CMK (cell line): ENCODE measurements at places on chromosomes 5 and 9.

DNA sequence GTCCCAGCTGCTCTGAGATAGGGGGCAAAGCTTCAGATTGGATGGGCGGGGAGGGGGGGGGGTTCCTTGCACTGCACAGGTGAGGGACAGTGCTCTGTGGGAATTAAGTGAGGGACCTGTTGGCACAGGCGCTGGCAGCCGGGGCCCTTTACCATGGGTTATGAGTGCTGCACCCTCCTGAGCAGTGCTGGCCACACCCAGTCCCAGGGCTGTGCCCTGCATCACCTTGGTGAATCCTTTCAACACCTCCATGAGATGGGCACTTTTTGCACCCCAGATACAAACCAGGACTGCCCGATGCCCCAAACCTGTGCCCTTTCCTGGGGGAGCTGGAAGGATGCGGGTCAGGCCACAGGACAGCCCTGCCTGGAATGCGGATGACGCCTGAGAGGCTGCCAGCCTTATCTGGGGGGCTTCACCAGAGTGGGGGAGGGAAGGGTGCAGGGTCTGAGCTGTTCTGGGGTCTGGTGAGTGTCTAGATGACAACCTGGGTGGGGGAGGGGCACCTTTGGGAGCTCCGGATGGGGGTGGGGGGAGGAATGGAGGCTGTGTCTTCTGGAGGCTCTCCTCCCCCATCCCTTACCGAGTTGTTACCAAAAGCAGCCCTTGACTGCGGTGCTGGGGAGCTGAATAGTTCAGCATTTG, 5.2 kb downstream of the CRB2 start:
- DNase-seq = no peak

DNA sequence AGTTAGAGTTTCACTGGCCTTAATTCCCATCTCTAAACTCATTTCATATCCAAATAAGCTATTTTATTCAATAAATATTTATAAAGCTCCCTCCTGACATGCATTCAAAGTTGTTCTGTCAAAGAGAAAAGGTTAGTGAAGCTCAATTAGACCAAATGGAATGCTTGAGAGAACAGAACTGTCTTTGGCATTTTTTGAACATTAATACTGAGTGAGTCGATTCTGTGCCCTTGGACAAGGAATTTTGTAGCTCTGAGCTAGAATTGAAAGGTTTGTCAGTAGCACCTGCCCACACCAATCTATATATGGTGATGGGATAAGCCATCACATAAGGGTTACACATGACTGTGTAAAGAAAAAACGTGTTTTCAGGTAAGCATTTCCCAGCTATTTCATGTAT, 631.2 kb upstream of the CCNG1 start:
- DNase-seq = no peak

DNA sequence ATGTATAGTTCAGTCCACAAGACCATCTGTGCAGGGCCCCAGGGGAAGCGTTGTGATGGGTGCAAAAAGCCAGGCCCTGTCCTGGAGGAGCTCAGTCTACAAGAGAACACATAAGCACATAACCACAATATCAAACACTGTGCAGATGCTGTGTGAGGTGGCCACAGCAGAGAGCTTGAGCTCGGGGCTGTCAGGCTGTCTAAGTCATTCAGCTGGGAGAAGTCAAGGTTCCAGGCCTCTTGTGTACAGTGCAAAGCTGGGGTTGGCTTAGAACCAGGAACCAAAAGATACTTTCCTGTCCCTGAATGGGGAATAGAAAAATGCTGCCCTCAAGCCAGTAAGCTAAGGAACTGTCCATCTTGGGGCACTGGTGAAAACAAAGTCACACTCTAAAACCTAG, 75.0 kb downstream of the PRDM6 start:
- DNase-seq = no peak

DNA sequence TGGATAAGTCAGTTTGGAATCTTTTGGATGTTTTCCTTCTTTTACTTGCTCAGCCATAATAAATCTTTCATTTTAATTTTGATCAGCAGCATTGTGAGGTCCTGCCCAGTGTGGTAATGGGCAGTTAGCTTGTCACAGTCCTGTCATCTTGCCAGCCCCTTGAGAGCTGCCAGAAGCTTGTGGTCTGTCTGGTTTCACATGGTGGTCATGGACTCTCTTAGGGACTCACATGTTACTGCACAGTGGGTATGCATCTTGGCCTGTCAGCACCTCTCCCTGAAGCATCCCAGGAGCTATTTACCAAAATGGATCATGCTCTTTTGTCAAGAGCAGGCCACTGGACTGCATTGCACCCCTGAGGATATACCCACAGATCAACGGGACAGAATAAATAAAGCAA, 60.3 kb downstream of the DAPK1 start:
- no peak for DNase-seq

DNA sequence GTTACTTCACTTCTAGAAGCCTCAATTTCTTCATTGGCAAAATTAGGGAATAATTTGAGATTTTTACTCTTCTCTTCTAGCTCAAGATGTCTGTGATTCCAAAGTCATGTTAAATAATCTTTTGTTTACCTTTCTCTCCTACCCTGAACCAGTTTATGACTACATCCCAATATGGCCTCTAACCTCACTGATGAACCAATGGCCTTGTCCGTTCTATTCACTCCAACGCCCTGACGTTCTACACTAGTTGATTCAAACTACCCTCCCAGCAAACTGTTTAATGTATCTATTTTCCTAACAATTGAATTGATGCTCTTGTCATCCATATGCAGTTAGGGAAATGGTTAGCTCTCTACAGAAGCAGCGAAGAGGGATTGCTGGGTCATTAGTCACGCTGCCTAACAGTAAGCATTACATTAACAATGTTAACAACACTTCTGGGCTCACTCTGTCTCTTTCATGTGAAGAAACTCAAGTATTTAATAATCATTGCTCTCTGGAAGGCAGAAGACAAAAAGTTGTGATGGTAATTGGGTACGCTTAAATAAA, 38.0 kb downstream of the RAPGEF1 start:
- no peak for DNase-seq

DNA sequence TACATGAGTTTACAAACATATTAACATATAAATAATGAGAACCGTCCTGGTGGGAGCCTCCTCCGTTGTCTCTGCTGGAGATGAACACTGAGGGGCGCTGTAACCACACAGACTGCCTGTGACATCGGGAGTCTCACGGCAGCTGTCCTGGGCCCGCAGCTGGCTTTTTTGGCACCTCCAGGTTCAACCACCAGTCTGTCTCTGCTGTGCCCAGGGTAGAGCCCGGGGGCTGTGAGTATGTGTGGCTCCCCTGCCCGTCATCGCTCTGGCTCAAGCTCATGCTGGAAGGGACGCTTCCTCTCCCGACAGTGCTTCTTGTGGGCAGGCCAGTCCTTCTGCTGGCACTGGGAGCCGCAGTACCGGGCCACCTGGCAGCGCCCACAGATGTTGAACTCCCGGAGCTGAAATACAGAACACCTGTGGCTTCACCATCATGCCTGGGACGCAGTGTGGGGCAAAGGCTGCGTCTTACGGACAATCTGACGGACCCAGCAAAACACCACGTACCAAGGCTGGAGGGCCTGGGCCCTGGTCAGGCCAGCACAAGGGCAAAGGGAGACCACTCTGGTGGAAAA, 3.6 kb upstream of the DPH7 start:
- DNase-seq = no peak

GRCh38 chr5:118302786-118303185, 685.6 kb downstream of the DTWD2 start:
- no peak for DNase-seq

- DNase-seq = no peak
Measured at GRCh38 chr9:131641618-131642495, 96.5 kb downstream of the PRRT1B start.

GRCh38 chr9:97994703-97995102, 11.6 kb downstream of the ANP32B start:
- no peak for DNase-seq

GRCh38 chr9:124707666-124708065, 63.4 kb downstream of the NR6A1 start:
- DNase-seq = no peak

- DNase-seq = no peak
Measured at GRCh38 chr5:113127021-113127420, 150.4 kb downstream of the DCP2 start.

GRCh38 chr5:111310711-111311620, 86.8 kb downstream of the CAMK4 start:
- no peak for DNase-seq

DNA sequence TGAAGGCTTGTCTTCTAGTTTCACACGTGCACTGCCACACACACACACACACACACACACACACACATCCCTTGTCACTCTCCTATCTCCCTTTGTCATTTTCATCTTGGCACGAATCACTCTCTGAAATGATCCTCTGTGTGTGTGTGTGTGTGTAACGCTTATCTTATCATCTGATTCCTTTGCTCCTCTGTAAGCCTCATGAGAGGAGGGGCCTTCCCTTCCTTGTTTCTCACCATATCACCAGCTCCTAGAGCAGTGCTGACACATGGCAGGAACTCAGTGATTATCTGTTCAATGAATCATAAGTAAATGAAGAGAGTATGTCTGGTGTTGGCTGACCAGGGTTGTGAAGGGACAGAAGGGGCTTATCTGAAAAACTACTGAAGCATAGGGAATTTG, 53.3 kb downstream of the PDE4D start:
- no peak for DNase-seq

GRCh38 chr5:23332650-23333251, 174.7 kb upstream of the PRDM9 start:
- DNase-seq = no peak

DNA sequence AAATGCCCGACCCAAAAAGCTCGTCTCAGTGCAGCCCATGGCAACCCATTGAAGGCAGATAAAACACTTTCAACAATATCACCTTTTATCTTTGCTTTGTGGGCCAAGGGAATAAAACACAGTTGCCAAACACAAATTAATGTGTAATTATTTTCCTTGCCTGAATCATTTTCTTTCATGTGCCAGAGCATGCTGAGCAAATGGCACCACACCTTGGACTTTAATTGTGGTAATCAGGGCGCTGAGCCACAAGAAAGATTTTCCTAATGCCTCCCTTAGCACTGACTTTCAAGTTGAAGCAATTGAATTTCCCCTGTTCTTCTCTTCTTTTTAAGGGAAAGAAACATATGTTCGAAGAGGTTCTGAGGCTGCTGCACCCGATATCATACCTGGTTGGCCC, 297.1 kb upstream of the MSX2 start:
- DNase-seq = no peak

- DNase-seq = no peak
Measured at GRCh38 chr5:42919600-42919999, 107.9 kb upstream of the SELENOP start.

DNA sequence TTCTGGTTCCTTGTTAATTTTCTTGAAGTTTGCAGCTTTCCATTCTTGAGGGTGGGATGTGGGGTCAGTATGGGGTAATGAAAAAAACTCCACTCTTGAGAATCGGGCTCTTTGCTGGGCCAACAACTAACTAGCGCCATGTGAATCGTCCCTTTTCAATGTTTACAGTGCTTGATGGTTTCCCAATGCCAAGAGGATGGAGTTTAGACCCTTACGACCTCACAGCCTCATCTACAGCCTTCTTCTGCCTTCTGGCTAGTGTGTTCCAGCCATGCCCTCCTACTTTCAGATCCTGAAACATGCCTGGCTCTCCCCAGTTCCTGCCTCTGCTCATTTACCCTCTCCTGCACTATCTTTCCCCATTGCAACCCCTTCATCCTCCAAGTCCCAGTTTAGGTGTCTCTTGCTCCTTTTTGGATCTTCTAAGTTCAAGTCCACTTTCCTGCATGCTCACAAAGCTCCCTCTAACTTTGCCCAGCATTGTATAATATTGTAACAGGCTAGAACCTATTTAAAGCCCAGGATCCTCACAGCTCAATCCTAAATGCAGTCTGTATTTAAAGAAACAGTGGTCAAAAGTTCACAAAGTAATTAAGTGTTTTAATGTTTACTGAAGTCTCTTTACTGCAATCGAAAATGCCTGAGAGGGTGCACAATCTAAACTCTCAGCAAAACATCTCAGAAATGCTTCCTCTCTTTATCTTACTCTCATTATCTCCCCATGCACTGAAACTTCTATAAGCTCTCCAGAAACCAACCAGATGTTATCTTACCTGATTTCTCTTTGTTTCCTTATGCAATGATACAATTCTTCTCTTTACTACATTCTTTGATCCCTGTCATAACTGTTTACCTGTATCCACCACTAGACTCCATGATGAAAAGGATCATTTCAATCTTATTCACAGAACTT, 20.6 kb upstream of the CAST start:
- no peak for DNase-seq

- no peak for DNase-seq
Measured at GRCh38 chr9:137952976-137953666, 75.5 kb downstream of the CACNA1B start.

- no peak for DNase-seq
Measured at GRCh38 chr5:1815071-1815786, 14.0 kb downstream of the NDUFS6 start.

DNA sequence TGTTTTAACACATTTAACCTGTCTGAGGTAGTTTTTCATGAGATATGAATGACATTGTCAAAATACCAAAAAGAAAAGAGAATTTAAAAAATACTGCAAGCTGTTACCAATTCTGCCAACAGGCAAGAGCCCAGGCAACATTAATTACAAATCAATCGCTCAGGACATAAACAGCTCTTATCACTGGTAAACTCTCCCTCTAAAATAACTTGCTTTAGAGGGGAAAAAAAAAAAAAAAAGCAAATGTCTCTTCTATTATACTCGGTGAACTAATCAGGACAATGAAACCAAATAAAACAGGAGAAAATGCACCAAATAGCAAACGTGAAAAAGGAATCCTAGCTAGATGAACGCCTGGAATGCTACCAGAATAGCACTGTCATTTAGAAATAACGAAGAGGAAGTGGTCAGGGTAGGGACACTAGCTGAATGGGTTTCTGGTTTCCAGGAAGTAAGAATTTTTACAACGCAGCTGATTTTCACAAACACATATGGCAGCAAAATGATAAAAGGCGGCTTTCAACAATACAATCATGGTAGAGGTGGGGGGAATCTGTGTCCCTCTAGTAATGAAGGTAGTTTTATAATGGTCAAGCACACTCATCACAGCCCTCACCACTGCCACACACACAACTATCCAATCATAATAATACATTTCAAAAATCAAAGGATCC, 94.9 kb downstream of the DENND1A start:
- DNase-seq = no peak

DNA sequence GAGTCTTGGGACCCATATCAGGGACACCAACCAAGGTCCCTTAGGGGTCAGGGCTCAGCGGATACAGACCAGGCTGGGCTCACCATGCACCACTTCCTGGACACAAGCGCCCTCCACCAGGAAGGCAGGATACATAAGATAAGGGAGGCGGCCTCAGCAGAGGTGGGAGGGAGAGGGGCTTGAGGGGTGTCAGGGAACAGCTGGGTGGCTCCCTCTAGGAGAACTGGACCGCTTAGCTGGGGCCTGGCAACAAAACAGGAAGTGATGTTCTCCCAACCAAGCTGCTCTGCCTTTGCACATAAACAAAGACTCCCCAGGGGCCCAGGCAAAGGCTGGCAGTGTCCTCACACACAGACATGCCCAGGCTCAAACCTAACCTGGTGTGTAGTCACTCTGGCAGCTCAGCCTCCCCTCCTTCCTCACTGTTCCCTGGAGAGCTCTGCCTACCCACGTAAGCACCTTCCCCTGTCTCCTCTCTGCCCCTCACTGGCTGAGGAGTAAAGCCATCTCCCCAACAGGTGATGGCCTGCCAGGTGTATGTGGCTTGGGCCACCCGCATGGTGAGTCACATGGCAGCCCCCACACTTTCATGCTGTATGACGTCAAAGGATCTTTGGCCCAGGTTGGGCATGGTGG, 5.8 kb upstream of the BICD2 start:
- DNase-seq = peak; percentile 88
